Peyer's patch (tissue), 4 donors: ENCODE measurements at places on chromosomes 11 and 22. TPM values are rescaled to one million over a fixed set of nuclear protein-coding genes. Genes with fewer than 3 reads are reported as not detected.

GRCh38 chr11:46381819-46382645, 563 bp downstream of the MDK start:
- H3K27me3 ChIP-seq, result no peaks in the 10 kb centered on the region
- H3K4me3 ChIP-seq, result peak overlapping the region; percentile 59
- DNase-seq, result peak; percentile 69
- peaks cover 7% of the 10 kb centered on the region for H3K4me1 ChIP-seq

DNA sequence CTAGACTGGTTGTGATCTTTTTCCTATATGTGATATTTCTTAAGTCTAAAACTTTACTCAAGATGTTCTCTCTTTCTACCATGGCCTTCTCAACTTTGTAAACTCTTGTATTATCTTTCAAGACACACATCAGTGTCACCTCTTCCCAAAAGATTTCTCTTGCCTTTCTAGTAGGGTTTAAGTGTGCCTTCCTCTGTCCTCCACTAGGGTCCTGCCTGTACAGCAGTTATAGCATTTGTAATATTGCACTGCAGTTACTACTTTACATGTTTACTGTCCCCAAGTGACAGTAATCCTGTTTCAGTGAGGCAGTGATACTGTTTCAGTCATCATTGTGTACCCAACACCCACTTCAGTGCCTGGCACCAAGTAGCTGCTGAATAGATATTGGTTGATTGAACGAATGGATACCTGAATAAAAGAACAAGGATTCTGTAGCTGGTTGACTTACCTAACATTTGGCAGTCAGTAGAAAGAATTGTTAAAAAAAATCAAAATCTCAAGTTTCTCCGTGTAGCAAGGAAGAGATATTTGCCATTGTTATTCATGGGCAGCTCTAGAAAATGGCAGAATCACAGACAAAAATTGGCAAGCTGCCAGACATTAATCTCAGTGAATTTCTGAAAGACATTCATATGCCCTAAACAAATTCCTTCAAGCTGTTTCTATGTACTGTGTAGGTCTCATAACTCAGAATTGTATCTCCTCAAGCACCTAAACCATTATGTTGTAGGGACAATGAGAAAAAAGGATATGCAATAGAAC, 79.4 kb downstream of the RBMXL2 start:
- DNase-seq, result no peak
- no peak overlapping the region for H3K27ac ChIP-seq
- H3K36me3 ChIP-seq, result no peaks in the 10 kb centered on the region
- H3K4me1 ChIP-seq, result no peaks in the 10 kb centered on the region
- no peaks in the 10 kb centered on the region for H3K27me3 ChIP-seq

Gene ARHGEF17
- 3.2 TPM for total RNA-seq

DNA sequence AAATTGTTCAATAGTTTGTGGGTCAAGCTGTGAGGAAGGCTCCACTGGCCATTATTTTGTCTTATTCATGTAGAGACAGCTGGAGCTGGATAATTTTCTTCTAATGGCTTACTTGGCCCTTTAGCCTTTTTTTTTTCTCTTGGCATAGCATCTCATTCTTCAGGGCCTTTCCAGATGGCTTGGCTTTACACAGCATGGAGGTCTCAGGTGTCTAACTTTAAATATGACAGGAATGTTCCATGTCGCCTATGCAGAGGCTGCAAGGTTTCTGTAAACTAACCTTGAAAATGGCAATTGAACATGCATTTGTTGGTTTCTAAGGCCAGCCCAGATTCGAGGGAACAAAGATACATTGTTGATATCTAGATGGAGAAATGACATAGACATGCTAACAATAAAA, 247.9 kb upstream of the CNTN5 start:
- no peaks in the 10 kb centered on the region for H3K27me3 ChIP-seq
- H3K4me1 ChIP-seq, result no peaks in the 10 kb centered on the region
- no peaks in the 10 kb centered on the region for H3K36me3 ChIP-seq

- no peak overlapping the region for H3K4me3 ChIP-seq
- no peaks in the 10 kb centered on the region for H3K27me3 ChIP-seq
- no peaks in the 10 kb centered on the region for H3K4me1 ChIP-seq
- no peak for DNase-seq
These were observed 126.3 kb upstream of the TIMP3 start for GRCh38 chr22:32674925-32675825.

- no peak overlapping the region for H3K27ac ChIP-seq
- no peaks in the 10 kb centered on the region for H3K4me1 ChIP-seq
- no peak overlapping the region for H3K4me3 ChIP-seq
- no peaks in the 10 kb centered on the region for H3K27me3 ChIP-seq
- peak; percentile 62 for DNase-seq
These were observed 15.4 kb downstream of the ART5 start for GRCh38 chr11:3626250-3626960.
